ENCODE measurements at places on chromosomes 12 and 14. TPM values are rescaled to one million over a fixed set of nuclear protein-coding genes. Genes with fewer than 3 reads are reported as not detected.

DNA sequence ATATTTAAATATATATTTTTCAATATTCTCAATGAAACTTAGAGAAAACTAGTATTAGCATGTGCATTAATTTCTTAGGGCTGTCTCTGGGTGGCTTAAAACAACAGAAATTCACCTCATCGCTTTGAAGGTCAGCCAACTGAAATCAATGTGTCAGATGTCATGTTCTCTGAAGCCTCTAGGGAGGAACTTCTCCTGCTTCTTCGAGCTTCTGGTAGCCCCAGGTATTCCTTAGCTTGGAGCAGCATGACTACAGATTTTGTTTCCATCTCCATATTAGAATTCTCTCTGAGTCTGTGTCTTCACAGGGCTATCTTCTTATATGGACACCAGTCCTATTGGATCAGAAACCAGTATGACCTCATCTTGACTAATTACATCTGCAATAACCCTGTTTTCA is 221.5 kb downstream of the PDZRN4 start:
- DNase-seq = no peak

GRCh38 chr14:105627701-105628100 is 101.3 kb downstream of the TMEM121 start:
- DNase-seq = no peak

DNA sequence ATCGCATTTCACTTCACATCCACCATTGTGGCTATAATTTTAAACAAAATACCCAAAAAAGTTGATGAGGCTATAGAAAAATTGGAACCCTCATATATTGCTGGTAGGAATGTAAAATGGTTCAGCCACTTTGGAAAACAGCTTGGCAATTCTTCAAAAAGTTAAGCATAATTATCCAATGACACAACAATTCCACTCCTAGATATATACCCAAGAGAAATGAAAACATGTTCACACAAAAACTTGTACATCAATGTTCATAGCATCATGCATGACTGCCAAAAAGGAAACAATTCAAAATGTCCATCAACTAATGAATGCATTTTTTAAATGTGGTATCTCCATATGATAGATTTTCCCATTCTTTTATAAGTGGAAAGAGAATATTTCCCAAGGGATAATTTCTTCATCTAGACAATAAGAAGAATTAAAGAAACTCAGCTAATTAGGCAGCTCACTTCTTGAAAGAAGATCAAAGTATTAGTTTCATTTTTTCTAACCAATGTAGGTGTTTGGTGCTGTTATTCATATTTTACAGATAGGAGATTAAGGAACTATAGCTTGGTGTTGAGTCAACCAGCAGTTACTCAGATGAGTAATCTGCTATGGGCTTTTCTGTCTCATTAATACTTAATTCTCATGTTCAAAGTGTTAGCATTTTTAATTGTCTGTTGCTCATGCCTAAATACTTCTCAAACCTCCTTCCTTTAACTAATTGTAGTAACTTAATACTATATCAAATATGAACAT is 32.8 kb downstream of the YEATS4 start:
- DNase-seq = no peak

- DNase-seq = no peak
These were observed 1053.5 kb upstream of the FBXO33 start for GRCh38 chr14:40485688-40486087.

Gene ADCY4
- total RNA-seq = 1.0 TPM

Gene SRRM4
- total RNA-seq = not detected
